ENCODE measurements at places on chromosomes 12 and 14.

DNA sequence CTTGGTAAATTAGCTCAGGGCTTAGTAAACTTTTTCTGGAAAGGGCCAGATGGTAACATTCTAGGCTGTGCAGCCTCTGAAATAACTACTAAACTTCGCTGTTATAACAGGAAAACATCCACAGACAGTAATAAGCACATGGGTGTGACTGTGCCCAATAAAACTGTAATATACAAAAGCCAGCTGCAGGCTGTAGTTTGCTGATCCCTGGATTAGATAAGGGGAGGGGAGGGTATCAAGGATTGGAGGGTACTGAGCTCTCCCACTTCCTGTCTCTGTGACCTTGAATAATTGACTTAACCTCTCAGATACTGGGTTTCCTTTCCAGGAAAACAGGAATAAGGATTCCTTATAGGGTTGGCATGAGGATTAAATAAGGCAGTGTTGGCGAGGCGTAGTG lies 81.2 kb downstream of the CCDC60 start:
- DNase-seq = no peak

DNA sequence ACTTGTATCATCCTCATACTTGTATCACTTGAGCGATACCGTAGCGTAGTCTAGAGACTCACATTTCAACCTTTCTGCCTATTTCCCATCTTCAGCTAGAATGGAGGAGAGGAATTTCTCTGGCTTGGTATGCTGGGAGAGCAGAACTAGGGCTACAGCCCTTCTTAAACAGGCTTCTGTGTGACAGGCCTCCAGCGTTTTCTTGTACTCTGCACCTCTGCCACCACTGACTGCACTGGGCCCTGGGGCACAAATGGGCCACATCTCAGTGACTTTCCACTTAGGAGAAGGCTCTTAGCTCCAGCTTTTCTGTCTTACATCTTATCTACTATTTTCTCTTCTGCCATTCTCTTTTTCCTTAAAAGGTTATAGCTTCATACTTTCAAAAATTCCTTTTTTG lies 26.8 kb downstream of the HCFC2 start:
- no peak for DNase-seq

DNA sequence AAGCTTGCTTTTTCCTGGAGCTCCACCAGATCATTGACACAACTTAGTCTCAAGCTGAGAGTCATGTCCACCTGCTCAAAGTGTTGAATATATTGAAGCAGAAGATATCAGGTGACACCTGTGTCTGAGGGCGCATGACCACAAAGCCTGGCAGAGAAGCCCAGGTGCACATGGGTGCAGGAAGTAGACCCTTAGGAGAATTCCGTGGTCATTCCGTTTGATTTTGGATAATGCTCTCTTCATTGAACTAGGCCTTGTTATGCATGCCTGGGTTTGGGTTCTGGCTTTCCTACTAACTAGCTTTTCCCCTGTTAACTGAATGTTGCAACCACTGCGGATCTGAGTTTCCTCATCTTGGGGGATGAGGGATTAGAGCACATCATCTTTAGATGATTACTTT lies 7.1 kb downstream of the ARHGDIB start:
- DNase-seq = no peak

GRCh38 chr12:80939231-80939950 lies 1.7 kb upstream of the LIN7A start:
- no peak for DNase-seq

DNA sequence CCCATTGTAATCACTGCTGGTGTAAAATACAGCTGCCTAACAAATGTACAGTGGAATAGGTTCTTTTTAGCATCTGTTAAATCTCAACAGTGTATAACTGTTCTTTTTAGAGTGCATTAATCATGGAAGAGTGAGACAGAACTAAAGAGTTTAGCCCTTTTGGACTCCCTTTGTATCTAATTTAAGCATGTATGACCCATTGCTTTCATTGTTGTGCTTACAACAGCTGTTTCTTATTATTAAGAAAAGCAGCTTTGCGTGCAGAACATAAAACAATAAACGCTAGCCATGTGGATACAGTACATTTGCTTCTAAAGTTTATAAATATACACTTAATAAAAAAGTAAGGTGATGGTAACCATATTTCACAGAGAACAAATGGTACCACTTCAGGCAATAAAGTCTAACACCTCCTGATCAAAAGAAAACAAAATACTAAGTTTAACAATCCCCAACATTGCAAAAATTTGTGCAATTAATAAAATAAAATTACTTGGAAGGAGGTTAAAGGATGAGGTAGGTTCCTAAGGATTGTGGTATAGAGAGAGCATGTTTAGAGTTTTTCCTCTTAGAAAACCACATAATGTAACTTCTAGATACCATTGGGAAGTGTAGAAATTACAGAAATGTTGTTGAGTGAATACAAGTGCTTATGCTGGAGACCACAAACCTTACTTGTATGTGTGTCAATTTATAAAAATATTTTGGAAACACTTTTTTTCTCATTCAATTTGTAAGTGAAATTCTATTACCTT lies 448.7 kb downstream of the SLC6A15 start:
- DNase-seq = no peak

DNA sequence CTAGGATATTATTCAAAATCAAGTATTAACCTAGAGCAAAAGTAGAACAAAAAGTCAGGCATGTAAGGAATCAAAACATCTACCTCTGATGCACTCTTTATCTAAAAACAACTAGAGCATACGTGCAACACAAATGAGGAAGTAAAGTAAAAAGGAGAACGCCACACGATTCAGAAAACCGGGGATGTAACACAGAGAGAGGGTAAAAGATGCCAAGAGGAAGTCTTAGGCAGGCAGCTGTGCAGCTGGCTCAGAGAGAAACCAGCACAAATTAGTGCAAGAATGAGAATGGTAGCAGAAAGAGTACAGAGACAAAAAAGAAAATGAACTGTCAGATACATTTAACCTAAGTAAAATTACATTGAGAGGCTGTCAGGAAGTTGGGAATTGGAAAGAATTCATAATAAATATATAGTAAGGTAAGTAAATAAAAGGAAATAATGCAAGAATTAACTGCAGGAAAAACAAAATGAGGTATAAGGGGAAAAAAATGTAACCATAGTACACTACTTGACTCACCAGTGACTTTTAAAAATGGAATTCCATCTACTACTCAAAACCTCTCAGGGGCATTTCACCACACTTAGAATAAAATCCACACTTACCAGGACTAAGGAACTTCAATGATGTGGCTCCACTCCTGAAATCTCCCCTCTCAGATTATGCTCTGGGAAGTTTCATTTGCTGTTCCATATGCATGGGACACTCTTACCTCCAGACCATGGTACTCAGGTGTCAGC lies 17.1 kb downstream of the BCAT1 start:
- no peak for DNase-seq

GRCh38 chr12:51941011-51941581 lies 10.4 kb upstream of the ACVR1B start:
- DNase-seq = no peak

DNA sequence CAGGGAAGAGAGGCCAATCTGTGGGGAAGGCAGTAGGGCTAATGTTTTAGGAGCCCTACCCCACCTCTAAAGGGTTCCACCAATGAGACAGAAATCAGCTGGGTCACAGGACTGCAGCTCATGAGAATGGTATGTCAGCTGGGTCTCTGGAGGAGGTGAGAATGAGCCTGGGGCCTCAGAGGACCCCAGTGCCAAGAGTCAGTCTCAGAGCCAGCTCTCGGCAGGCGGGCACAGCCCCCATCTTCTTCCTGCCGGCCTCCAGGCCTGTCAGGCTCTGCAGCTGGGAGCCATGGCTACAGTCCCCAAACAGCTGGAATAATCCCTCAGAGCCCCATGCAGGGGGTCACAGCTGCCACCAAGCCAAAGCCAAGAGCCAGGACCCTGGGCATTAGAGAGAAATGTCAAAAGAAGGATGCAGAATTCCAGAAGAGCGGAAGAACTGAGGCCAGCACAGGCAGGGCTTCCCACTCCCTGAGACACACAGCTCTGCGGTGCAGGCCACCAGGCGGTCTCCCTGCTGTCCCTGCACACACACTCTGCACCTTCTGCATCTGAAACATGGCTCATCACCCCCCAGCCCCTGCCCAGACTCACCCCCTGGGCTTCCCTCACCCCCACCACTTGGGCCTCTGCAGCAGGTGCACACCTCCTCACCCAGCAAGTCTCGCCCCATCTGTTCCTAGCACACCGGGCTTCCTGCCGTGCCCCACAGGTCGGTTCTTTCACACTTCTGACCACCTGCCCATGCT lies 26.0 kb downstream of the ITPK1 start:
- no peak for DNase-seq

- no peak for DNase-seq
Measured at GRCh38 chr12:58629376-58629775, 290.9 kb downstream of the LRIG3 start.

- no peak for DNase-seq
Measured at GRCh38 chr12:29223956-29224543, 75.0 kb downstream of the FAR2 start.

- no peak for DNase-seq
Measured at GRCh38 chr14:56092763-56093162, 25.4 kb upstream of the PELI2 start.

DNA sequence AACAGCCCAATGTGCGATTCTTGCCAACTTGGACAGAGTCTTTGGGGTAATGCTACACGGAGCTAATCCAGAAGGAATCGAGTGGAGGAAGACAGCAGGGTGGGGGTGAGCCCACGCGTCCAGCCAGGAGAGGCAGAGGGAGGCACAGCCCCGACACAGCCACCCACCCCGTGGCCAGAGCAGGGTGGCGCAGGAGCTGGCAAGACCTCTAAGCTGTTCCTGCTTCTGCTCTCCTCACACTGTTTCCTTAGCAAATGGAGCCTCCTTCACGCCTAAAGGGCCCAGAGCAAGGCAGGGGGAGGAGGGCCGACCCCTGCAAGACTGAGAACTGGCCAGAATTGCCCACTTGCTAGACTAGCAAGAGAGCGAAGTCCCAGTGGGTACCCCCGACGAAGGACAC lies 91.5 kb downstream of the FBXL14 start:
- DNase-seq = no peak

DNA sequence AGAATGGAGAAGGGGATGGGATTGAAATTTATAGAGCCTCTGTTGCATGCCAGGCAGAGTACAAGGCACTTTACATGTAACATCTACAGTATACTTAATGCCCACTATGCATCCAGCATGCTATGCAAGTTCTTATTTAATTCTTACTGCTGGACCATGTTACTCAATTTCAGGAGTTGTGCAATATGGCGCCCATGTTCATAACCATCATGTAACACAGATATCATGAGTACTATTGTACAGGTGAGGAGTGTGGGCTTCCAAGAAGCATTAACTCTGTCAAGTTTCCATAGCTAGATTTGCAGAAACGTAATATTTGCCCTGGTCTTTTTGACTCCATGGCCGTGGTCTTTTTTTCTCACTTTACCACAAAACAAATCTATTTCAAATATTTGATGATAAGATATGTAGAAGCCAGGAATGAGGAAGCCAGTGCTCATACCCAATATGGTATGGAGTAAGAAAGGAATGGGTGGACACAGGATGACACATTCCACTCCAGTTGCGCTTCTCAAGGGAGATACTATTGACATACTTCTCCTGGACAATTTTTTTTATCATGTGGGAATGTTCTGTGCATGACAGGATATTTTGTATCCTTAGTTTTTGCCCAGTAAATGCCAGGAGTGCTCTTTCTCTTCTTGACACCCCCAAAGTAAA lies 191.8 kb downstream of the C12orf75 start:
- no peak for DNase-seq

- DNase-seq = no peak
Measured at GRCh38 chr14:61461808-61462275, 140.5 kb downstream of the PRKCH start.

- DNase-seq = no peak
Measured at GRCh38 chr12:5723071-5723470, 222.0 kb downstream of the ANO2 start.

GRCh38 chr12:8549381-8549780 lies 8.7 kb upstream of the CLEC4E start:
- DNase-seq = no peak

- no peak for DNase-seq
Measured at GRCh38 chr12:105106621-105107020, 910 bp upstream of the WASHC4 start.

DNA sequence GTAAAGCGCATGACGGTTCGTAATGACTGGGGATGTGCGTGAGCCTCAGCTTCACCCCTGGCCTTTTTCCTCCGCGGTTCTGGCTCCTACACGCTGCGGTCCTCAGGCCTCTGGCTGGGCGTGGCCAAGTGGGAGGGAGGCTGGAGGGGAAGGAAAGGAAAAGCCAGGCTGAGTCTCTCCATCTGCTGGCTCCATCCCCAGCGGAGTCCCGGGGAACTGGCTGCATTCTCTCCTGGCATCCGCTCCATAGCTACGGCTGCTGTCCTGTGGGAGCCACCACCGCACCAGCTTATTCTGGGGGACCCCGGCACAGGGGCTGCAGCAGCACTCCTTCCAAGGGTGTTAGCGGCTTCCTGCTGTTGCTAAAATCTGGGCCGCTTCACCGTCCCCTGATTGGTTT lies 68.2 kb upstream of the SLC24A4 start:
- no peak for DNase-seq

DNA sequence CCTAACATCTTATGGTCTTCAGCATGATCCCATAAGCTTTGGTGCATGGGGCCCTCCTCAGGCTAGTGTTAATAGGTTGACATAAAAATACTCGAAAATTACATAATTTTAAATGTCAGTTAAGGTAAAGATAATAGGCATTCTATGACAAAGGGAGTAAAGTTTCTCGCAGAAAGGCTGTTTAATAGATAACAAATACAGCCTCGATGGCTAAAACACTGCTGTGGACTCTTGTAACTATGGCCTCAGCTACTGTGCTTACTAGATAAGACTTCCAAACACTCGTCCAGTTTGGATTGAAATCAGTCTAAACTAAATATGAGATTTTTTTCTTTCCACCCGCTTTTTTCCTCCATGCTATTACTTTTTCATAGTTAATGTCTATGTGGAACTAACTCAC lies 23.2 kb upstream of the MGST1 start:
- no peak for DNase-seq

- DNase-seq = no peak
Measured at GRCh38 chr12:27437839-27438238, 8.7 kb upstream of the SMCO2 start.

GRCh38 chr12:102504280-102504679 lies 23.9 kb upstream of the IGF1 start:
- DNase-seq = no peak

- no peak for DNase-seq
Measured at GRCh38 chr12:45089411-45090075, 38.6 kb upstream of the DBX2 start.

DNA sequence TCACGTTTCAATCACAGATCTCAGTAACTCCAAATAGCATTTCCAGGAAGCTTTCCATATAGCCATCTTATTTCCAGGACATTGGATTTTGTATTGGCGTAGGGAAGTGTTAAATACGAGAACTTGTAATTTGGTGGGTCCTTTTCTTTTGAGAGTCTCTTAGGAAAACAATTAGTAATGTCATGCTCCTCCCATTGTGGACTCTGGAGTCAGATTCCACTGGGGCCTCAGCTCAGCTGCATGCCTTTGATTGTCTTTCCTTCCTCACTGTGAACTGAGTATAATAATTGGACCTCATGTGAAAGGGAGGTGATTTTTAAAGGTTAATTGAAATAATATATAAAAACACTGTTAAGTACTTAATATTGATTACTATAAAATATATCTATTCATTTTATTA lies 462.6 kb downstream of the NPAS3 start:
- no peak for DNase-seq

- no peak for DNase-seq
Measured at GRCh38 chr14:22344673-22345072, 244.4 kb downstream of the DAD1 start.
